ENCODE measurements at places on chromosomes 7 and 10.

DNA sequence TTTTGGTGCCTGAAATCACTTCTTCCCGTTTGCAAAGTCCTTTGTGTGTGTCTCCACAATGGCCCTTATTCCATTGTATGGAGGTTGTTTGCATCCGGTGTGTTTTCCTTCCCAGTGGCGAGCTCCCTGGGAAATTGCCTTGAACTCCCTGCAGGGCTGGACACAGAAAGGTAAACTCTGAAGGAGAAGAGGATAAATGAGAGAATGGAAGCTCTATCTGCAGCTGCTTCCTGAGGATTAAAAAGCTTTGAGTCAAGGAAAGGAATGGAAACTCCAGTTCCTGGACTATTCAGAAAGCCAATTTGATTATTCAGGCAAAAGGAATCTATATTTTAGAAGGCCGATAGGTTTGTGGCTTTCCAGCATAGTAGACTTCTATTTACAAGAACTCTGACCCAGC is 4.4 kb upstream of the GRK5 start:
- no peak for DNase-seq

GRCh38 chr7:17620566-17620965 is 319.7 kb downstream of the SNX13 start:
- no peak for DNase-seq

DNA sequence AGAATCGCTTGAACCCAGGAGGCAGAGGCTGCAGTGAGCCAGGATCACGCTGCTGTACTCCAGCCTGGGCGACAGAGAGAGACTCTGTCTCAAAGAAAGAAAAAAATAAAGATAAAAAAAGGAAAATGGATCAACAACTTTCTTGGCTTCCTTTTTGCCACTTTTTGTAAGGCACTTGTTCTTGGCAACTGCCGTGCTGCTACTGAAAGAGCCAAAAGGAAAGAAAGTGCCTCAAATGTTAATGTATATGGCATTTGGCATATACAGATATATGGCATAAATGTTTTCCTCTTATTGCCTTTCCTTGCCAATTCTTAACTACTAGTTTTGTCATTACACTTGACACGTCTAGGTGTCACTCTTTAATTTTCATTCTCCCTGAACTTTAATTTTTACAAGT is 393.7 kb upstream of the LRGUK start:
- DNase-seq, result no peak

DNA sequence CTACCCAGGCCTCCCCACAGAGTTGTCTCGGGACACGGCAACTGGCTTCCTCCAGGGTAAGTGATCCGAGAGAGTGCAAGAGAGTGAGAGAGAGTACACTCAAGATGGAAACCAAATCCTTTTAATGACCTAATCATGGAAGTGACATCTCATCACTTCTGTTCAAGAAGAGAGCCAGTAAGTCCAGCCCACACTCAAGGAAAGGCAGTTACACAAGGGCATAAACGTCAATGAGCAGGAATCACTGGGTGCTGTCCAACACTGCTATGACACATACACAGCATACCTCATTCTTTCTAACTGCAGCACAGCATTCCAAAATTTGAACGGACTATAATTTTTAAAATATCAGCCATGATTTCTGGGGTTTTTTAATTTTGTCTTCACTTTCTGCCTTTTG is 29.3 kb upstream of the OSBPL3 start:
- no peak for DNase-seq

GRCh38 chr10:72261784-72262404 is 11.8 kb upstream of the DDIT4 start:
- no peak for DNase-seq

- DNase-seq, result no peak
Observed at GRCh38 chr10:97812696-97813095, 36.9 kb upstream of the GOLGA7B start.

GRCh38 chr10:6950133-6950532 is 370.1 kb upstream of the PRKCQ start:
- no peak for DNase-seq

GRCh38 chr10:22002591-22003176 is 846 bp downstream of the DNAJC1 start:
- DNase-seq, result no peak

DNA sequence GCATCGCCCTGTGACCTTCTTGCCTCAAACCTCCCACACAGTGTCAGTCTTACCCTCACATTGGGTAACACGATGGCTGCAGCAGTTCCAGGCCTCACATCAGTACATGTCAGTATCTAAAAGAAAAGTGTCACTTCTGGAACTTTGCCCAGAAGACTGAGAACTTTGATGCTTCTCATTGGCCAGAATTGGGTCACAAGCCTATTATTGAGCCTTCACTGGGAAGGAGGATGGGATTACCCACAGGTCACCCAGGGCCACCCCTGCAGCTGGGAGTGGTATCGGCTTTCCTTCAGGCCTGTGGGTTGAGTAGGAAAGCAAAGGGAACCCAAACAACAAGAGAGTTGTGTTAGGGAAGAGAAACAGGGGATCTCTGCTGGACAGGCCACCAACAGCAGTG is 111.5 kb downstream of the NPY start:
- DNase-seq, result no peak

DNA sequence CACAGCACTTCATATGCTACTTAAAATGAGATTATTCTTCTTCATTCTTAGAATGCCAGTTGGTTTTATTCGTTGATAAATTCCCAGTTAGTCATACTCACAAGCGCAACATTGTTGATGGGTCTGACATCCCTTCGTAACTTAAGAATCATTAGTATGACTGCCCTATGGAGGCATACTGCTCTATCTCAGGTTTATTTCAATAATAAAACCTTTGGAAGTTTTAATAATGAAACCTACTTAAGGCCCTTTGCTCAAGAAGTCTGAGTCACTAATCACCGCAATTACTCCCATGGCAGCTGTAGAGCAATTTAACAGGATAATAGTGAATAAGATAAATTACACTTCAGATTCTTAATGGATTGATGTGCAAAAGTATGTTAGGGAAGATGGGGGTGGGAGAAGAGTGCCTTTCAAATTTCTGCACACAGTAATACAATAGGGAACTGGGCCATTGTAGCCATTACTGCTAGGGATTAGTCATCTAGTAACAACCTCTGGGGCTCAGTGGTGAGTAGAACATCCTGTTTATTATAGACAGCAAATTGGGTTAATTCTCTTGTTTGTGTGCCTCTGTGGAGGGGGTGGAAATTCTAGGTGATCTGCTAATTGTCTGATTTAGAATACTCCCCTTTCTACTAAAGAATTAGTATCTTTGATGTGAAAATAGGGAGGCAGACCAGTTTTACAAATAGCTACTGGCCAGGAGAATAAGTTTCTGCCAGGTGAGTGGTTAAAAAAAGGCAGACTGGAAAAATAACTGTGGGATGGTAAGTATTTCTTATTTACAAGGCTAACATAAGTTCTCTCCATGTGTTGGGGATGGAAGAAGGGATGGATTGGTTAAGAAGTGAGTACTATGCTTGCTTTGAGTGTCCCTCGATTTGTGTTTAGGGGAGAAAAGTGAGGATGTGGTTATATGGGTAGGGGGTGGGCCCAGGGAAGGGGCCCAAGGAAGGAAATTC is 74.5 kb upstream of the VKORC1L1 start:
- DNase-seq, result no peak

DNA sequence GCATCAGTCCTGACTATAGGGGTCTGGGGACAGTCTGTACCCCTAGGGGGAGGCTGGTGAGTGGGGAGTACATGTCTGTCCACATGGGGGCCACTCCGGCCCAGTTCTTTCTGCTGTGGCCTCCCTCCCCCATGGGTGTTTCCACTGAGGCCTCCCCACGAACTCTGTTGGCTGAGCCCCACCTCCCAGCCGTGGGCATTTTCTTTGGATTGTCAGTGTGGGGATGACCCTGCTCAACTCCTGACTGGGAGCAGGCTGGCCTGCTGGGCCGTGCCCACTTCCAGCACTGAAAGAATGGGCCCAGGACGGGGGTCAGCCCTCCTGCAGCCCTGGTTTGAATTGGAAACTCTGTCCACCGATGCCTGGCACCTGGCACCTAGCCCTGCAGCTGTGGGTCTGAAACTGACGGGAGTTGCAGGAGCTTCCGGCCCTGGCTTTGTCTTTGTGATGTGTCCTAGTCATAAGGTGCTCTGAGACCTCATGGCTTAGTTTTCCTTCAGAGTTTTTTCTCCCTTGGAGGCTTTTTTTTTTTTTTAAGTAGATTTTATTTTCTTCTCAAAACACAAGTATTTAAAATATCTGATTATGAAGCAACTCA is 46.5 kb downstream of the LHPP start:
- no peak for DNase-seq

- no peak for DNase-seq
Observed at GRCh38 chr10:78913219-78914059, 155.3 kb upstream of the ZMIZ1 start.

GRCh38 chr7:19920166-19920565 is 146.7 kb upstream of the TMEM196 start:
- DNase-seq, result no peak

- DNase-seq, result no peak
Observed at GRCh38 chr7:8724080-8724718, 290.8 kb downstream of the NXPH1 start.

DNA sequence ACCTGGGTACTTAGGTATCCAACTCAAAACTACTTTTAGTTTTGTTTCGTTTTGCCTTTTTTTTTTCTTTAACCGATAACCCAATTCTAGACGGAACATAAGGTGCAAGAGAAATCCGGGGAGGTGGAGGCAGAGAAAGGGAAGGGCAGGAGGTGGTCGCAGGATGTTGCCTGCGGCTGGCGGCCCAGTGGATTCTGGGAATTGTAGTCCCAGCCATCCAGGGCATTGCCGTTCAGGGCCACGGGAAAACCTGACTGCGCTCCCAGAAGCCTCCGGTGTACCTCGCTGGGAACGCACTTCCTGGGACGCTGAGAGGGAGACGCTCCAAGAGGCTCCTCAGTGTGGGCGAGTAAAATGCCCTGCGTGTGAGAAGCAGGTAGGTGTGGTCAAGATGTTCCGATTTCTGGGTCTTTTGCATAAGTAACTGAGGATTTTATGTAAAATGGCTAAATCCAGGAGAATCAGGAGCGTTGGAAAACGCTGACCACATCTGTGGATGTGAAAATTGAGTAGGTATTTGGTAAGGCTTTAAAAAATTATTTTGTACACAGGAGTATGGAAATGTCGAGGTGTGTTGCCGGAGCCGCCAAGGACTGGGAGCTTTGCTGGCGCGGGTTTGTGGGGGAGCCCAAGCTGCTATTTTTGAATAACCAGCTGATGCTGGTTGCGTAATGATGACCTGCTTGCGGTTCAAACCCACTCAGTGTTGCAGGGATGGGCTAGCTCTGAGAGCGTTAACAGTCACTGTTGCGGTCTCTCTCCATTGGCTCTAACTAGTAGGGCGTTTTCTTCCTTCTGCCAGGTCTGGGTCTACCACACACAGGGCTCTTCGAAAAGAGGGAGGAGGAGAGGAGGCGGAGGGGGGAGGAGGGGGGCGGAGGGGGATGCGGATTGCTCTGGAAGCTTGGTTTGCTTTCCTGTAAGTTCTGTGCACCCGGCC is at the start of gene CLDN12:
Gene CLDN12, plus strand, starts transcription at position 288 of the 940 bp plus-strand sequence. CDS start 9,216 bp downstream, outside the sequence.
- DNase-seq, result peak; percentile 76

- DNase-seq, result no peak
Observed at GRCh38 chr7:148045521-148045920, 545.0 kb upstream of the C7orf33 start.

DNA sequence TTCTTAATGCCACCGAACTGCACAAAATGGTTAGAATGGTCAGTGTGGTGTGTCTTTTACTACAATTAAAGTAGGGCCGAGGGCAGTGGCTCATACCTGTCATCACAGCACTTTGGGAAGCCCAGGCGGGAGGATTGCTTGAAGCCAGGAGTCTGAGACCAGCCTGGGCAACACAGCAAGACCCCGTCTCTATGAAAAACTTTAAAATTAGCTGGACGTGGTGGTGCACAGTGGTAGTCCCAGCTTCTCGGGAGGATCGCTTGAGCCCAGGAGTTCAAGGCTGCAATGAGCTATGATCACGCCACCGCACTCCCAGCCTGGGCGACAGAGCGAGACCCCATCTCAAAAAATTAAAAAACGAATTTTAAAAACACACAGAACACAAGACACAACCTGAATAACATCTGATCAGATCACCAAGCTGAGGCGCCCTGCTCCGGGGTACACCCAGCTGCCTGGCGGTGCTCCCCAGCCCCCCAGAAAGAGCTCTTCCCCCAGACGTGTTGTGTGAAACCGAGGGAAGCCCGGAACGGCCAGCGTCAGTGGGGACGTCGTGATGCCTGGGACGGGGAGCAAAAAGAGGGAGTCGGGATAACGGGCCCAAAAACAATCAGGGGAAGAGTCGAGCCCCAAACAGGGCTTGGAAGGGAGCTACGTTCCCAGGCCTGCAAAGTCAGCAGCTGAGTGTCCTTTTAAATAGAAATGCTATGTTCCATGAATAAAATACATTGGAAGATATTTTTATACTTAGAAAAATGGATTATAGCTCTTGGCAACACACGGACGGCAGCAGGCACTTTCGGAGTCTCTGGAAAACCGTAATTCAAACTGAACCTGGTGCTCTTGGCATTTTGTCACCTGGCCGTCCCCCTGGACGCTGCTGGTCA is 80.7 kb upstream of the PDGFA start:
- no peak for DNase-seq

GRCh38 chr7:28606421-28606820 is 194.1 kb downstream of the CREB5 start:
- no peak for DNase-seq

DNA sequence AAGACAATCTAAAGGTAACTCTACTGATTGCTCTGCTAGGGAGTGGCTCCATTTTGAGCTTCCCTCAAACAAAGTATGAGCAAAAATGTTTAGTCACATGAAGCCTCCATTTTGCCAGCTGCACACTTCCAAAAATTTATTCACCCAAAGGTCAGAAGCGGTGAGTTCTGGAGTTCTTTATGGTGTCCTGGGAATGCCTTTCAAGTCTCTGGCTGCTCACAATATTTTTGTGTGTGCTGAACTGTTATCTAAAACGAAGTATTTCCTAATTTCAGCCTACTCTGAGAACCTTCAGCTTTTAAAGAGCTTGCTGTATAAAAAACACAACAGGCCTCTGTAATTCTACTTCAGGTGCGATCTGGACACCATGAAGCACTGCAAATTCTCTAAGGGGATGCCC is 15.6 kb downstream of the NRCAM start:
- no peak for DNase-seq

- no peak for DNase-seq
Observed at GRCh38 chr7:131845573-131846314, 289.3 kb upstream of the PODXL start.

DNA sequence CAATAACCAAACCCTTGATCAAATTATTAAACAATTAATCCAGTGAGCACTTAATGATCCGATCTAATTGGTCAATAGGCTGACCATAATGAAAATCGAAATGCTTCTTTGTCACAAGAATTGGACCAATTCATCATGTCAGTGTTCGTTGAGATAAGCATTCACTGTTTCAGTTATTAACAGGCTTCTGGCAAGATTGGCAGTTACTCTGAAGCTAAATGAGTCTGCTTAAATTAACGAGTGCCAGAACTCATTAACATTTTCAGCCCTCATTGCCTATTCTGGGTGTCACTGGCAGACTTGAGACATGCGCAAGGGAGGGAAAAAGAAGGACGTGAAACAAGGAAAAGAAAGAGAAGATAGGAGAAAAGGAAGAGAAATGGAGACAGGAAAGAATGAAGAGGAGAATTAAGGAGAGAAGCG is 30.7 kb upstream of the SLC26A3 start:
- no peak for DNase-seq

Measured in activated CD8-positive, alpha-beta memory T cell treated with anti-CD3 and anti-CD28 coated beads for 24 hours (primary cell).